ENCODE measurements at places on chromosomes 7 and 10.
A peak's percentile ranks its signal among the peaks of the same experiment; 100 is the strongest.

DNA sequence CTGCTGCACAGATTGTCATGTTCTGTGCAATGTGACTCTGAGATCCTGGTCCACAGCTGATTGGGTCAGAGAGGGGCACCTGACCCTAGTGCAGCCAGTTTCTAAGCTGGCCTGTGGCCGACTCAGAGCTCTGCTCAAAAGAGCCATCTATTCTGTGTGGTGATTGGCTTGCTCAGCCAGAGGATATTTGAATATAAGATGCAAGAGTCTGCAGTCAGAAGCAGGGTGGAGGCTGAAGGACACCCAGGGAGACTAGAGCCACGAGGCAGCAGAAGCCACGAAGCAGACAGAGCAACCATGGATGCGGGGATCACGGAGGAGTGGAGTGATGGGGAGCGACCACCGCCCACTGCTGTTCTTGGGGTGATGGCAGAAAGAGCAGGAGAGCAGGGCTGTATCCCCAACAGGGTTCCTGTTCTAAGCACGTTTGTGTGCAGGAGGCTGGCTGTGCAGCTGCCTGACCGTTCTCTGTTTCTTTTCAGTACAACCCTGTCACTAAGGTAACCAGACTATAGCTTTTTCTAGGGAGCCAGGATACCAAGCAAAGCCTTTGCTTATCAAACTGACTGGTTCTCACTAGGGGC lies 19.5 kb upstream of the RHEB start:
- DNase-seq = peak; percentile 28

- DNase-seq = no peak
Observed at GRCh38 chr10:121990015-121990677, 1.2 kb downstream of the TACC2 start.

- no peak for DNase-seq
Observed at GRCh38 chr10:51617576-51618235, 81.7 kb downstream of the CSTF2T start.

DNA sequence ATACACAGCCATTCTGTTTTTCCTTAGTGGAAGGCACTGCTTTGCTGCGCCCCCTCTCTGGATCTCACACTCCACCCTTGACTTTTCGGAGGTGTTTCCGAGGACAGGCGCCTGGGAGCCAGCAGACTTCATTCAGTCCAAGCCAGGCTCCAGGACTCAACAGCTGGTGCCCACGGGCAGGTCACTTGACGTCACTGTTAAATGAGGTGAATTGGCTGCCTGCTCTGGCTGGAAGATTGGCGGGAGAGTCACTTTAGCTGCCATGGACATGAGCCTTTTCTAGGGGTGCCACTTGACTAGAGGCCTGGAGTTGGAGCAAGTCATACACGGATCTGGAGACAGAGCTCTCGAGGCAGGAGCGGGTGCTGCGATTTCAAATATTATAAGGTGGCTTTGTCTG lies 3.2 kb downstream of the HTRA1 start:
- DNase-seq = no peak

DNA sequence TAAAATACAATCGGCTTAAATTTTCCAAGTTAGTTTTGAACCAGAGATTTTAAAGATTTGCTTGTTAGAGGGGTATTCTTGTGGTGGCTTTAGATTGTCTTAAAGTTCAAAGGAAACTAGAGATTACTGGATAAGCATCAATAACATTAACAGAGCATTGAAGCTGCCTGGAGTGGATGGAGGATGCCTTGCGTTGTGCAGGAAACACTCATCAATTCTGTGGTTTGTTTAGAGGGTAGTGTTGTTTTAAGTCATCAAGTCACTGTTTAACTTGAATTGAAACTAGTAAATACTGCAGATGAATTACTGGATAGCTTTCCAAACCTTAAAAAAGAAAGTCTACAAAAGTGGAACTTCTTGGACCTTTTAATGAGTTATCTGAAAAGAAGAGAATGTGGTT lies 218.6 kb downstream of the CELF2 start:
- DNase-seq = no peak

GRCh38 chr7:40192036-40192435 lies 57.2 kb downstream of the SUGCT start:
- DNase-seq = no peak

DNA sequence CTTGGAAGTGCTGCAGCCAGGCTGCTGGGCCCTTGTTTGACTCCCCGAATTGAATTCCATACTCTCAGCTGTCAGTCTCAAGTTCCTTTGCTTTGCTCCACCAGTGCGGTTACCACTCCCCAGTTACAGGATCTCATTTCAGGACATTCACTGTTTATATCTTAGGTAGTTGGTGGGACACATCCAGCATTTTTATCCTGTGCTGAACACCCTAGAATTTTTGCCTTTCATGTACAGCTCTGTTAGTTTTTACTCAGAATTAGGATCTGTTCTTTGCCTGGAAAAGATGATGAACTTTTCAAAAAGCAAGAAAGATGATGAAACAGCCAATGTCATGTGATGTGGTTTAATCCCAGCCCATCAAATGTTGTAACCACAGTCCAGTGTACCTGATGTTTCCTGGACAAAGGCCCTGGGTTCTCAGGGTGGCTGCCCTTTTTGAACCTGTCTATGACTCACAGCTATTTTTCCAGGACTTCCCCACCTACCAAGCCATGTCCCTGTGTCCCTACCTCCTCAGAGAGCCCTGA lies 149.7 kb downstream of the NOC3L start:
- DNase-seq = no peak

DNA sequence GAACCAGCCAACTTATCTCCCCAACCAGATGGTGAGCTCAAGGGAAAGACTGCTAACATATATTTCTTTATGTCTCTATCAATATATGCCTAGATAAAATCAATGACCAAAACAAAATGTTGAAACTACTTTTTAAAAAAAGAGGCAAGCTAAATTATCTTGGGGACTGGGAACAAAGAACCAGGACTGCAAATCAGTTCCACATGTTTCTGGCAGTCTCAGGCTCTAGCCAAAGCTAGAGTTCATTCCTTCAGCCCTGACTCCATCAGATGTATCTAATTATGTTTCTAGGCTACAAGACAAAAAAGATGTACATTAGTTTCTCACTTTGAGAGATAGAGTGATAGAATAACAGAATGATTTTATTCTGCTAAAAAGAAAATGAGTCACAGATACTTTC lies 1290.3 kb upstream of the SORCS1 start:
- no peak for DNase-seq

GRCh38 chr10:14371581-14371980 lies 40.9 kb upstream of the FRMD4A start:
- DNase-seq = no peak

- DNase-seq = peak; percentile 43
Observed at GRCh38 chr10:79066411-79067240, 2.1 kb upstream of the ZMIZ1 start.

DNA sequence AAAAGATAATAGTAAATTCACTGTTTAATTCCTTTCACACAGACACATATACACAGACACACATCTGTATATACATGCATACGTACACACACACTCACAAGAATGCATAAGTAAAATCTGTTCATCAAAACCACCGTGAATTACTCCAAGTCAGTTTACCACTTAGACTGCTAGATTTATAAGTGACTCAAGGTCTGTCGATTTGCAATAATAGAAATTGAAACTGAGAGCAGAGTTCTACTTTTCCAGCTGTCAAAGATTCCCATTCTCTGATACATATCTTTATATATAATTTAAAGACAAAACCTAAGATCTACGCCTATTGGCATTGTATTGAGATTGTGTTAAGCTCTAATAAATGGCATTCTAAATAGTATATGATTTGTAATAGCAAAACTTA lies 9.9 kb upstream of the HGF start:
- DNase-seq = no peak

DNA sequence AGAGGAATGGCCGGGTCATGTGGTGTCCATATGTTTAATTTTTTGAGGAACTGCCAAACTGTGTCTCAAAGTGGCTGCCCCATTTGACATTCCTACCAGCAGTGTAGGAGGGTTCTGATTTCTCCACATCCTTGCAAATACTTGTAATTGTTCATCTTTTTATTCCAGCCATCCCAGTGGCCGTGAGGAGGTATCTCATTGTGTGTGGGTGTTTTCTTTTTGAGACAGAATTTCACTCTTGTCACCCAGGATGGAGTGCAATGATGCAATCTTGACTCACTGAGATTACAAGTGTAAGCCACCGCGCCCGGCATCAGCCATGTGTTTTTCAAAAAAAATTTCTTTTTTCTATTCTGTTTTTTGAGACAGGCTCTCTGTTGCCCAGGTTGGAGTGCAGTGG lies 38.7 kb upstream of the DLG5 start:
- no peak for DNase-seq

DNA sequence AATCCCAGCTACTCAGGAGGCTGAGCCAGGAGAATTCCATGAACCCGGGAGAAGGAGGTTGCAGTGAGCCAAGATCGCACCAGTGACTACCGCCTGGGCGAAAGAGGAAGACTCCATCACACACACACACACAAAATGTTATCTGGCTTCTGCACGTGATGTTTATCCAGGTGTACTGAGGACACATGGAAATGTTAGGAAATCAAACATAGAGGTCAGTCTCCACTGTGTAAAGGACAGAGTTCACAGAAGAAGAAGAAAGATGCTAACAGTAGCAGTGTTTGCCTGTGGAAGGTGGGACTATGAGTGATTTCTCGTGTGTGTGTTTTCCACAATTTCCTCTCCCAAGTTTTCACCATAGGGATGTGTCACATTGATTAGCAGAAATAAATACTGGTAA lies 256.9 kb downstream of the ELMO1 start:
- DNase-seq = no peak

- no peak for DNase-seq
Observed at GRCh38 chr7:37332243-37333016, 116.2 kb downstream of the ELMO1 start.

DNA sequence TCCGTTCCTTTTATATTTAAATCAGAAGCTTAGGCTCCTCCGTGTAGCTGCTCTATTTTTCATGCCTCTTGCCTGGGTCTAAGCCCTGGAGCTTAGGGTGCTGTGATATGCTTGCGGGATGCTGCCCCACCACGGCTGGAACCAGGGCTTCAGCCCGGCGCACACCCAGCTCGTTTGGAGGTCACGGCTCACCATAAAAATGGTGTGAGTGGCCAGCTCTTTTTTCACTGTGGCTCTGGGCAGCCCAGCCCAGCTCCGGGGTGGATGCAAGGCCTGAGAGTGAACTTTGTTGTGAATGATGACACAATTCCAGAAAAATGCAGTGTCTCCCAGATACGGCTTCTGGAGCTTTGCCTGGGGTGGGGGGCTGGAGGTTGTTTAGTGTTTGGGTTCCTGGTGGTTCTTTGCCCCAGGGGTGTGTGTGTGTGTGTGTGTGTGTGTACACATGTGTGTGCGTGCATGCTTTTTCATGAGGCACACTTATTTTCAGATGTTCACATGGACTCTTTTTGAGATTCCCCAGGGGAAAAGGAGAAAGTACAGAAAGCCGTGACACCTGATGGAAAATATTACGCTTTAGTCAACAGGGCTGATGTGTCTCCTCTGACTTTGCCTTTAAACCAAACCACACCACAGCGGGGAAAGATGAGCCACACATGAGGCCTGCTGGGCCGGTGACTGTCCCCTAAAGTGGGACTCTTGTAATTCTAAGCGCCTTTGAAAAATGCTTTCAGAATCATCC lies 46.2 kb downstream of the GRK5 start:
- peak; percentile 29 for DNase-seq

- no peak for DNase-seq
Observed at GRCh38 chr10:72314263-72314662, 40.5 kb downstream of the DNAJB12 start.

GRCh38 chr7:135672560-135673359 lies 10.4 kb downstream of the STMP1 start:
- no peak for DNase-seq

DNA sequence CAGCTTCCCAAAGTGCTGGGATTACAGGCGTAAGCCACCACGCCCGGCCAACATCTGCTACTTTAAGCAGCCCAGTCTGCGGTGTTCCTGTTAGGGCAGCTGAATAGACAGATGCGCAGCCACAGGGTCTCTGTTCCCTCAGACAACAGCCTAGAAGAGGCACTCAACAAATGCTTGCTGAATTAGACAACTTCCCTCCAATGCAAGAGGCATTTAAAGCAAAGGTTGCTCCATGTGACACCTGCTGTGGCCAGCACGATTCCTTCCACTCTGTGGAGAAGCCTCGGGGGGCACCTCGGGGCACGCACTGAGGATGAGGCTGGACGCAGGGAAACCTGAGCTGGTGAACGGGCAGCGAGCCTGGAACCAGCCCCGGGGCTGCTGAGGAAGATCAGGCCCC lies 237.8 kb downstream of the MAD1L1 start:
- no peak for DNase-seq

Measured in substantia nigra (tissue), 51 donors.